Stimulated activated memory B cell treated with anti-CD40 and anti-IgM and Interleukin-4, amounts not matched to agents 10 μg/mL and 1 μg/mL and 100 μg/mL, for 72 hours (primary cell): ENCODE measurements at places on chromosomes 3 and 15.

GRCh38 chr3:119395923-119396358 is 67.5 kb downstream of the TMEM39A start:
- H3K4me3 ChIP-seq: no peak overlapping the region
- H3K36me3 ChIP-seq: peaks cover 75% of the 10 kb centered on the region
- ATAC-seq: no peak
- H3K27ac ChIP-seq: peak overlapping the region; percentile 55

DNA sequence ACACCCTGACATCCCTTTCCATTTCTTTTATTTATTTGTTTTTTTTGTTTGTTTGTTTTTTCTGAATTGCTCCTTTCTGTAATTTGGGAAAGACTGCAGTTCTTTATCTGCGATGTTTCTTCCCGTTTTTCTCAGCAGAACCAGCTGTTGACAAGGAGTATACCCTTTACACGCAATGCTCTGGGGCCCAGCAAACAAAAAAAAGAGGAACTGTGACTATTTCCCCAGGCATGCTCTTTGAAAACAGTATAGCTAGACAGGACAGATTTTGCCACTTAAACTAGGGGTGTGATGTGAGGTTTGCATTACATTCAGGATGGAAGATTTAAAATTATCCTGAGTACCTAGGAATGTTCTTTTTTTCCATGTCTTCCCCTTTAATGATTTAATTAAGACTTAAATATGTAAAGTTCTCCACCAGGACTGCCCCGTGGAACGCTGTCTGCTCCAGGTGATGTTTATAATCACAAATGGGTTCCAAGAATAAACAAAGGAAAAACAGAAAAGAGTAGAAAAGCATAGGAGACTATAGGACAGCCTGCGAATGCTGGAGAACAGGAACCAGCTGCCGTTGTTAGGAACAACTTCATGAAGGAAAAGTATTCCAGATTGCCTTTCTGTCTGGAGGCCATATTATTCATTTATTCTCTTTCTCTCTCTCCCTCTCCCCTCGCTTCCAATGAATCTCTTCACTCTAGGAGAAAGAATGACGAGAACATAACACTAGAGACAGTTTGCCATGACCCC is 43.3 kb downstream of the TGFBR2 start:
- no peaks in the 10 kb centered on the region for H3K27me3 ChIP-seq
- peak overlapping the region; percentile 98 for H3K27ac ChIP-seq
- H3K4me3 ChIP-seq: peak overlapping the region; percentile 70
- H3K36me3 ChIP-seq: peaks cover 85% of the 10 kb centered on the region
- peak; percentile 81 for ATAC-seq
- H3K4me1 ChIP-seq: peaks cover 76% of the 10 kb centered on the region

- ATAC-seq: no peak
- H3K4me1 ChIP-seq: no peaks in the 10 kb centered on the region
- H3K27me3 ChIP-seq: no peaks in the 10 kb centered on the region
- H3K4me3 ChIP-seq: no peak overlapping the region
- H3K36me3 ChIP-seq: no peaks in the 10 kb centered on the region
These were observed 178.6 kb upstream of the TRIM42 start for GRCh38 chr3:140499114-140499757.

DNA sequence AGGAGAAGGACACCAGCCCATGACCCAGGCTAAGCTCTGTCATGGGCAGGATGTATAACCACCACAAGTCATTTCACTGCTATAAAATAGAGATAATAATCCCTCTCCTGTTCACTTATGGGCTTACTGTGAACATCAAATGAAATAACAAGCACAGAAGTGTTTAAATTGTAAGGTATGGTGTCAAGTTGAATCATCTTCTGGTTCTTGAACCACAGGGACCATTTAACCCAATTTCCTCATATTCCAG is 44.3 kb upstream of the TLE3 start:
- H3K36me3 ChIP-seq: no peaks in the 10 kb centered on the region
- no peak overlapping the region for H3K4me3 ChIP-seq
- ATAC-seq: peak; percentile 64
- no peak overlapping the region for H3K27ac ChIP-seq
- H3K27me3 ChIP-seq: peaks cover 18% of the 10 kb centered on the region

DNA sequence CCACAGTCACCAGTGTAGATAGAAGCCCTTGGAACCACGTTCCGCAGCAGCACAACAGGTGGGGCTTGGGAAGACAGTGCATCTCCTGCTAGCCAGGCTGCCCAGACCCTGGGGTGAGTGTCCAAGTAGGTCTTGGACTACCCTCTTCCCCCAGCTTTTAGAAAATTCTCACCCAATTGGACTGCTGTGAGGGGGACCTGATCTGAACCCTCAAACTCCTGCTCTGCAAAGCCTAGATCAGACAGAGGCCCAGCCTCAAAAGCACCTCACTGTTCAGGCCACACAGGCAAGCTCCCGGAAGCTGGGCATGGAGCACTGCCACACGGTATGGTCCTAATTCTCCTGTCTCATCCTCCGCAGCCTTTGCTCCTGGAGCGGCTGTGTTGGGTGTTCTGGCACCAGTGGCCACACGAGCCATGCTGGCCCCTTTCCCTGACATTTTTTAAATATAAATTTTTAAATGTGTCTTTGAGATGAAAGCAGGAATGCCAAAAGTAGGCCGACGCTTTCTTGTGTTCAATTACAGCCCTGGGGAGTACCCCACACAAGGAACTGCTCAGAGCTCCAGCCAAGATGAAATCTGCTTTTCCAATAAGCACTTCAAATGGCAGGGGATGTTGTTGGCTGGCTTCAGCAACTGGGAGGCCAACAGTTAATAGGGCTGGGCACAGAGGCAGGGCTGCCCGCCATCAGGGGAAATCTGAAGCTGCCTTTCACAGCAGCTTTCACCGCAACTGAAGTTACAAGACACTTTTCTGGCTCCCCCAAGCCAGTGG is 40.9 kb downstream of the CPN2 start:
- no peak for ATAC-seq
- H3K27me3 ChIP-seq: peaks cover 42% of the 10 kb centered on the region
- H3K27ac ChIP-seq: no peak overlapping the region
- H3K4me1 ChIP-seq: peaks cover 49% of the 10 kb centered on the region

DNA sequence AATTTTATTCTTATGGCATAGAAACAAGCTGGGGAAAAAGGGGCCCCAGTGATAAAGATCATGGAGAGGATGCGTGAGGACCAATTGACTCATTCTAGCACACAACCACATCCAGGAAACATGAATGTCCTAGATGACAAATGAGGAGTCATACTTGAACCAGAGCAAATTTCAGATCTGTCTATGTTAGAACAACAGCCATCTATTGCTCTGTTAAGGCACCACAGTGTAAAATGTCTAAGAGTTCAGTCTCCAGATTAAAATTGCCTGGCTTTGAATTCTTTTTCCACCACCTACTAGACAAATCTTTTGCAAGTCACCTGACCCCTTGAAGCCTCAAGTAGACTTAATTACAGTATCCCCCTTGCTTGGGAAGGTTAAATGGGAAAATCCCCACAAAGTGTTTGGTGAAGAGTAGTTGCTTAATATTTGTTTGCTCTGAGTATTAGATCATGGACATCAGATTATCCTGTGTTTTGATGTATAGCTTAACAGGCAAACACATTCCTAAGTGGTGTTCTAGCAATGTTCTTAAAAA is 258.7 kb upstream of the TGFBR2 start:
- H3K27ac ChIP-seq: no peak overlapping the region
- no peak overlapping the region for H3K4me3 ChIP-seq
- no peaks in the 10 kb centered on the region for H3K36me3 ChIP-seq
- ATAC-seq: peak; percentile 76
- peaks cover 47% of the 10 kb centered on the region for H3K27me3 ChIP-seq

DNA sequence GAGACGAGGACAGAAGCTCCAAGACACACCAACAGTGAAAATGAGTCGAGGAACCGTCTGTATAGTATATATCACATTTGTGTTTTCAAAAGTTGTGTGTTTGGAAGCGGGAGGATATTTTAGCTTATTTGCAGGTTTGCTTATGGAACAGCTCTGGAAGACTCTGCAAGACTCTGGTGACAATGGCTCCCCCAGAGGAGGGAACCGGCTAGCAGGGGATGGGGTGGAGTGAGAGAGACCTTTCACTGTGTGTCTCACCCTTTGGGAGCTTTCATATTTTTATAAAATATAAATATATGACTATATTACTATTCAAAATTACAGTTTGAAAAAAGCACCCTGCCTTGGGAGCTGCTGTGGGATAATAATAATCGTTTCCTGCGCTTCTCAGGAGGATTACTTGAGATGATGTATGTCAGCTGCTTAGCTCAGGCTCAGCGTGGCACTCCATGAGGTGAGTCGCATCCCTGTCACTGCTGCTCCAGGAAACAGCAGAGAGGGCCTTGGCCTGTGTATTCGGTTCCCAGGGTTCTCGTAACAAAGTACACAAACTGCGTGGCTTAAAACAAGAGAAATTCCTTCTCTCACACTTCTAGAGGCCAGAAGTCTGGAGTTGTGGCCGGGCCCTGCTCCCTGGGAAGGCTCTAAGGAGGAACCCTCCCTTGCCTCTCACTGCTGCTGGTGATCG is 183.9 kb downstream of the FAM43A start:
- ATAC-seq: no peak
- peaks cover 35% of the 10 kb centered on the region for H3K4me1 ChIP-seq
- H3K36me3 ChIP-seq: no peaks in the 10 kb centered on the region
- H3K27ac ChIP-seq: no peak overlapping the region
- H3K27me3 ChIP-seq: peaks cover 17% of the 10 kb centered on the region

GRCh38 chr15:86558252-86558651 is 478.6 kb downstream of the AGBL1 start:
- H3K27me3 ChIP-seq: no peaks in the 10 kb centered on the region
- no peak overlapping the region for H3K27ac ChIP-seq
- no peak for ATAC-seq
- no peaks in the 10 kb centered on the region for H3K36me3 ChIP-seq
- H3K4me1 ChIP-seq: no peaks in the 10 kb centered on the region

DNA sequence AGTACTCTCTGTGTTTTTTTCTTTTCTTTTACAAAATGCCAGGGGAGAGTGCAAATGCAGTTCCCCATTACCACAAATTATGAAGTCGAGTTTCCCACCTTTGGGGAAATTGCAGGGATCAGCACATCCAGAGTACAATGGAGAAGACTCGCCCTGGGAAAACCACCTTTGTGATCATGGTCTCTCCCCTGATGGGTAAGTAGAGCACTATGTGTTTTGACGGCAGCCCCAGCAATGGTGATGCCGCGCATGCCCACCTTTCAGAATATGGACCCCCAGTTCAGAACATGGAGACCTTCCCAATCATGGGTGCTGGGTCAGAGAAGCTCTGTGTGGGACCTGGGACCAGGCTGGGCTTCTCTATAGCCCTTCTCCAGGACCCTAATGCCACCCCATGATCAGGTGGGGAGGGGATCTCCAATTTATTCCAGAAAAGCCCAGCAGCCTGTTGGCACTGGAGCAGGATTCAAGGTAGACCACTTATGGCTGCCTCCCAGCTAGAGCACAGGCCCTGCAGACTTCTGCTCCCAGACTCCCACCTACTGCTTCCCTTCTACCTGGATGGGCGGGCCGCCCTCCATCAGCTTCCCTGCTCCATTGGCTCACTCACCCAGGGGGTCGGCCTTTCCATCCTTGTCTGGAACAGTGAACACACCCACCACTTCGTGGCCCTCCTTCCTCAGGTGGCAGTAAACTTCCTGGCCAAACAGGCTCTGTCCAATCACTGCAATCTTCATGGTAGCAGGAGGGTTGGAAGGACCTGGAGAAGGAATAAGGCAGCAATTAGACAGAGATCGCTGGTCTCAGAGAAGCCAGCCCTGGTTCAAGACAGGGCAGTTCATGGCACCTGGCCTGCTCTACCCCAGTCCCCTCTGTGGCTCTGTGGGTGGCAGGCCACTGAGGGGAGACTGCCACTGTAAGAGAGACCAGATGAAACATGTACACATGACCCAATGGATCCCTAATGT is 19.9 kb downstream of the ALDH1L1 start:
- no peak overlapping the region for H3K4me3 ChIP-seq
- no peaks in the 10 kb centered on the region for H3K36me3 ChIP-seq
- H3K4me1 ChIP-seq: no peaks in the 10 kb centered on the region
- H3K27me3 ChIP-seq: peaks cover 45% of the 10 kb centered on the region
- H3K27ac ChIP-seq: no peak overlapping the region
- no peak for ATAC-seq

DNA sequence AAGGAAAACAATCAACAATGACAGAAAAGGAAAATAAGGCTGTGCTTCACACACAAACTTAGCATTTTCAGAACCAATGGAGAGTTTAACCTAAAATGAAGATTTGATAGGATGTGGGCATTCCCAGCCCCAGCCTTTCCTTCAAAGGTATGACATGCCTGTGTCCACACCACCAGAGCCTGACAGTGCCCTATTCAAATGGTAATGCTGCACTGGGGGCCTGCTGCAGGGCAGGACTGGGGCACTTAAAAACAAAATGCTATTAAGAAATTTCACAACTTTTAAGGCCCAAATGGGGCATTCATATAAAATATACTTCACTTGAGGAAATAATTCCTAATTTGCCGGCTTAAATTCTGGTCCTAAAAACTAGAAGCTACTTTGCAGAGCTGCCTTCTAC is 30.9 kb upstream of the TKT start:
- no peaks in the 10 kb centered on the region for H3K4me1 ChIP-seq
- H3K4me3 ChIP-seq: no peak overlapping the region

GRCh38 chr3:196700801-196701200 is 11.2 kb downstream of the CEP19 start:
- ATAC-seq: no peak
- H3K36me3 ChIP-seq: no peaks in the 10 kb centered on the region
- no peaks in the 10 kb centered on the region for H3K27me3 ChIP-seq

DNA sequence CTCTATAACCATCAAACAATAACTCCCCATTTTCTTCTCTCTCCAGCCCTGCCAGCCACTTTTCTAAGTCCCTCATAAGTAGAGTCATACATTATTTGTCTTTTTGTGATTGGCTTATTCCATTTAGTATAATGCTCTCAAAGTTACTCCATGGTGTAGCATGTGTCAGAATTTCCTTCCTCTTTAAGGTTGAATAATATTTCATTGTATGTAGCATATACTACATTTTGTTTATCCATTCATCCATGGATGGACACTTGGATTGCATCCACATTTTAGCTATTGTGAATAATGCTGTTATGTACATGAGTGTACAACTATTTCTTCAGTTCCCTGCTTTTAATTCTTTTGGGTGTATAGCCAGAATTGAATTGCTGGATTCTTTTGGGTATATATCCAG is 138.4 kb downstream of the ATG7 start:
- no peak for ATAC-seq
- no peak overlapping the region for H3K4me3 ChIP-seq
- no peak overlapping the region for H3K27ac ChIP-seq
- no peaks in the 10 kb centered on the region for H3K4me1 ChIP-seq
- H3K36me3 ChIP-seq: peaks cover 88% of the 10 kb centered on the region
- H3K27me3 ChIP-seq: no peaks in the 10 kb centered on the region

DNA sequence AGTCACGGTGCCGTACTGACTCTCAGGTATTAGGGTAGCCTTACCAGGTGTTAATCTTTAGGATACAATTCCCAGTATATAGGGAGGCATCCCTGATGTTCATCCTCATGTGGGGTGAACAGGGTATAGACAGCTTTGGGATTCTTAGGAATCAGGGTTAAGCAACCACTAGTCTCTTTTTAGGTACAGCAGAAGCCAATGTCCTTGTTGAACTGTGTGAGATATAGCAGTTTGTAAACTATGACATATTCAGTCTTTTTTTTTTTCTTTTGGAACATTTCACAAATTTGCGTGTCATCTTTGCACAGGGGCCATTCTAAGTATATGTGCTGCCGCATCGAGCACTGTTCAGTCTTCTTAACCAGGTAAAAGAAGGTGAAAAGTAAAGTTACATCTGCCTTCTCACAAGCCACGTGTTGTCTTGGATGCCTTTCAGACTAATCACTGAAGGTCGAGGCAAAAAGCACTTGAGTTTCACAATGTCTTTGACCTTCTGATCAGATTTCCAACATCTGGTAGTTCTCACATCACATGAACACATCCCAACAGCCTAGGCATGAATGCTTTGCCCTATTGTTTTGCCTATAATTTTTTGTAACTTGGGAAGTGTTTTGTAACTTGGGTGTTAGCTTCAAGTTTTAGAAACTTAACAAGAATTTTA is 17.2 kb downstream of the TSEN2 start:
- no peaks in the 10 kb centered on the region for H3K27me3 ChIP-seq
- H3K4me3 ChIP-seq: no peak overlapping the region
- H3K4me1 ChIP-seq: peaks cover 7% of the 10 kb centered on the region
- no peak overlapping the region for H3K27ac ChIP-seq
